Occipital lobe (tissue), 3 donors: ENCODE measurements at places on chromosomes 7 and 10. TPM values are rescaled to one million over a fixed set of nuclear protein-coding genes. Genes with fewer than 3 reads are reported as not detected.

ZNF138 gene
- total RNA-seq = 65.0 TPM

DNA sequence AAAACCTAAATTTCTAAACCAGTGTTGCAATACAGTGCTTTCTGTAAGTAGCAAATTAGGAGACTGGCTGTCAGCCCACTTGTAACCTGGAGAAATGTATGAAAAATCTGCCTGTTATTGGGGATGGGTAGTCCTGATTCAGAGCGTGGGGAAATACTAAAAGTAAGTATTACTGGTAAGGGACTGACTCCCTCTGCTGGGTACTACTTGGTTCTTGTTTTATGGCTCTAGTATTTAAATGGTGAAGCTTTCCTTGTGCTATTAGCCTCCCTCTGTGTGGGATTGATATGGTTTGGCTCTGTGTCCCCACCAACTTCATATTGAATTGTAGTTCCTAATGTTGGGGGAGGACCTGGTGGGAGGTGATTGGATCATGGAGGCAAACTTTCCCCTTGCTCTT is 886.1 kb downstream of the SORCS1 start:
- DNase-seq = no peak

PPRC1 gene
- 8.4 TPM for total RNA-seq

DNA sequence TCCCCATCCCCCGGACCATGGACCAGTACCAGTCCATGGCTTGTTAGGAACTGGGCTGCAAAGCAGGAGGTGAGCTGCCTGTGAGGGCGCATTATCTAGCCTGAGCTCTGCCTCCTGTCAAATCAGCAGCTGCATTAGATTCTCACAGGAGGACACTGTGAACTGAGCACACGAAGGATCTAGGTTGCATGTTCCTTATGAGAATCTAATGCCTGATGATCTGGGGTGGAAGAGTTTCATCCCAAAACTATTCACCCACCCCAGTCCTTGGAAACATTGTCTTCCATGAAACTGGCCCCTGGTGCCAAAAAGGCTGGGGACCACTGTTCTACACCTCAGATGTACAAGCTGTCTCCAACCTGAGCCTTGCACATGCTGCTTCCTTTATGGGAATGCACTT is 24.1 kb upstream of the JMJD1C start:
- no peak for DNase-seq

SLC12A9 gene
- total RNA-seq = 30.1 TPM

- DNase-seq = no peak
Observed at GRCh38 chr7:36011588-36011965, 141.5 kb upstream of the EEPD1 start.

GRCh38 chr10:86758189-86759072 is 2.0 kb downstream of the BMPR1A start:
- no peak for DNase-seq

DNA sequence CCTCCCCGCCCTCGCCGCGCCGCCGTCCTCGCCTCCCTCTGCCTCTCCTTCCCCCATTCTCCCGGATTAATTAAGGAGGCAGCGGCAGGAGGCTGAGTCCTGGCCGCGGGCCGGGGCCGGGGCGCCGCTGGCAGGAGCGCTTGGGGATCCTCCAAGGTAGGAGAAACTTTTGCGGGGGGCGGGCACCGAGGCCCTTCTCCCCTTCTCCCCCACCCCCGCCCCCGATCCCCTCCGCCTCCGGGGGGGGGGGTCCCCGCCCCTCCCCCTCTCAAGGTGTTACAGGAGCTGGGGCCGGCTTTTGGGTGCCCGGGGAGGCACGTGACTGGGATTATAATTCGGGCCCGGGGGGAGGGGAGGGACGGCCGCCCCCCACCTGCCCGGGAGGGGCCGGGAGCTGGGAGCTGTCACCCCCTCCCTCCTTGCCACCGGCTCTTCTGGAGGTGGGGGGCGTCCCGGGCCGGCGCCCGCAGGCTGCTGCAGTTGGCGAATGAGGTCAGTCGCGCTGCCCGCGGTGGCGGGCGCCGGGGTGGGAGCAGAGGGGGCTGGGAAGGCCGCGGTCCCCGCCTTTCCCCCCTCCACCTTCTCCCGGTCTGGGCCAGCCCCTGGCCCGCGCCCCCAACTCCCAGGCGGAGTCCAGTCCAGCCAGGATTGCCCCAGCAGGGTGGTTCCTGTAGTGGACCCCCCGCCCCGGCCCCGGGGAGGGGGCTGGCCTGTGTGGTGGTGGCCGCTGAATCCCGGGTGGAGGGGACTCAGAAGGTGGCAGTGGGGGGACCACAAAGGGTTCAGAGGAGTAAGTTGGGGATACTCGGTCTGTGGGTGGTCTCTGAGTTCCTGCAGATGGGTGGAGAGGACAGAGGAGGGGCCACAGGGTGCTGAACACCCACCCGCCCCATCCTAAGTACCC is 567 bp downstream of the GTF2IRD1 start:
- DNase-seq = no peak

GRCh38 chr7:155856656-155857055 is 44.4 kb upstream of the SHH start:
- DNase-seq = no peak

RNF32 gene
- total RNA-seq = 2.2 TPM

DNA sequence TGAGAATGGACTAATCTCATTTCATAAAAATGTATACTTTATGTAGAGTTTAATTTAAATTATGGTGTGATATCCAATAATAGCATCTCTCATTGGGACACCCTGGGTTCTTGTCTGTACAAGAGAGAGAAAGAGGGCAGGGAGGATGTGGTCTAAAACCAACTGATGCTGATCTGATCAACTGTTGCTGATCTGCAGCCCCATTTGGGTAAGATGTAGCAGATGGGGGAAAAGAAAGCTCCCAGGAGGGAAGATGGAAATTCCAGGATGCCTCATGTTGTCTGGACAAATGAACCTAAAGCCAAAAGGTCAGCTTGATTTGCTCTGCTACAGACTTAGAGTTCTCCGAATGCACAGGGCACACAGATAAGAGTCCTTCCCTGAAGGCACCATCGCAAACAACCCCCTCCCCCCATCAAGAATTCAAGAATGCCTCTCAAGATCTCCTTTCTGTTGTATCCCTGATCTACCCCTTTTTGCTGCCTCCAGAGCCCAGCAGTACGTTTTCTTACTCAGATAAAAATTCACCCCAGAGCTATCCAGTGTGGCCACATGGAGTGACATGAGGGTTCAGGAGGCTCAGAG is 171.4 kb upstream of the INHBA start:
- DNase-seq = no peak

ARPC1A gene
- 72.1 TPM for total RNA-seq

DNA sequence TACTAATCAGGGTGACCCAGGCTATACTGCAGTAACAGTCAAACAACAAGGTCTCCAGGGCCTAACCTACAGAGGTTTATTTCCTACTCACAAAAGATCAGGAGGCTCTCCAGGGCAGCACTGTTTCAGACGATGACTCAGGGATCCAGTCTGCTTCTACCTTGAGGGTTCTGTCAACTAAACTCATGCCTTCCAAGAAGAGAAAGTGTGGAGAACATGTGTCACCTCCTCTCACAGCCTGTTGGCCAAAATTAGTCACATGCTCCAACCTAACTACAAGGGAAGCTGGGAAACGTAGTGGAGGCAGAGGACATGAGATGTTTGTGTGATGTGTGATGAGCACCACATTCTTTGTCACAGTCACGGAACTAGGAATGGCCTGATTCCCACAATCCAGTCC is 14.7 kb upstream of the INA start:
- DNase-seq = no peak

DNA sequence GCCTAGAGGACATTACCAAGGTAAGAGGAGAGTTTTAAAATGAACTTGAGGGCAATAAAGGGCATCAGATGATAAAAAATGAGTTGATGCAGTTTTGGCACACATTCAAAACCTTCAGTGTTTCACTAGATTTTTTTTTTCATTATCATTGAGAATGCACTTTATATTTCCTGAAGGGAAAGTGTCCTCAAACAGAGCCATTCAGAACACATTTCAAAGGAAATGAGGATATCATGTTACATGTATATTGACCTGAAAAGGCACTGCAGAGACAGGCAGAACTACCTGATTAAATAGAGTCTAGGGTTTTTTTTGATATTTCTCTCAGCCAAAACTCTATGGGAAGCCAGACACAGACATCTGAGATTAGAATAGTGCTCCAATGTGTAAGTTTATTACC is 454.0 kb downstream of the NEBL start:
- DNase-seq = no peak

- DNase-seq = no peak
Observed at GRCh38 chr10:31622978-31623377, 304.0 kb downstream of the ZEB1 start.

- no peak for DNase-seq
Observed at GRCh38 chr7:133040178-133040577, 41.7 kb downstream of the CHCHD3 start.

MRLN gene
- not detected for total RNA-seq

HMX2 gene
- not detected for total RNA-seq

- DNase-seq = no peak
Observed at GRCh38 chr7:124413029-124413428, 352.6 kb downstream of the GPR37 start.

- no peak for DNase-seq
Observed at GRCh38 chr10:75091146-75091545, 20.3 kb upstream of the SAMD8 start.

GRCh38 chr10:60525716-60526585 is 136.3 kb upstream of the ANK3 start:
- no peak for DNase-seq

DNA sequence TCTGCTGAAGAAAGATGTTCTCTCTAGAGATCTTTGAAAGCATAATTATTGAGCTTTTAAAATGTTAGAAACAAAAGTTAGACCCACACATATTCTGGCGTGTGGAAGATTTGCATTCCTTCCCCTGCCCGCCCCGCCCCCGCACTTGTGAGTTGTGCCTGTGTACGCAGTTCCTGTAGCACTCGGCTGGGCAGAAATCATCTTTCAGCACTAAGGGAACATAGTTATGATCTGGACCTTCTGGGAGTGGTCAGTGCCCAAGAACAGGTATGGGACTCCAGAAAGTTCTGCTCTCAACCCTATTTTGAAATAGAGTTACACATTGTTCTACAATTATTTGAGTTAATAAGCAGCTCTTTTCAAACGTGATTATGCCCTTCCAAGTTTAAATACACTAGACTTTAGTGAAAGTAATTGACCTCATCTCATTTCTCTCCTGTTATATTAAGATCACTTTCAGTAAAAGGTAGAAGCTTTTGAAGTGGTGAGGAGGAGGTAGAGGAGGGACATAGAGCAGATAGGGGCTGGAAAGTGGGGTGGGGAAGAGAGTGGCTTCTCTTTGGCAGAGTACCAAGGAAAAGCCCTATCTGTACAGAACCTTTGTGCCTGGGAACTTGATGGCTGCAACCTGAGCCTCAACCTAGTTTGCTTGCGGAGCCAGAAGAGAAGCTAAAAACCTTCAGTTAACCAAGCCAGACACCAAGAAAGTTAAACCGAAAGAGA is 5.7 kb downstream of the BLVRA start:
- DNase-seq = no peak

AKR1E2 gene
- 49.0 TPM for total RNA-seq

GRCh38 chr7:159198016-159198724 is 53.5 kb upstream of the VIPR2 start:
- DNase-seq = no peak

SKIDA1 gene
- 9.4 TPM for total RNA-seq

- DNase-seq = no peak
Observed at GRCh38 chr7:763762-764161, 36.7 kb upstream of the PRKAR1B start.

TMEM176A gene
- total RNA-seq = 0.47 TPM

GRCh38 chr10:773562-774161 is 84.2 kb upstream of the DIP2C start:
- DNase-seq = no peak

GRCh38 chr7:114364151-114364550 is 50.5 kb upstream of the FOXP2 start:
- no peak for DNase-seq

DNA sequence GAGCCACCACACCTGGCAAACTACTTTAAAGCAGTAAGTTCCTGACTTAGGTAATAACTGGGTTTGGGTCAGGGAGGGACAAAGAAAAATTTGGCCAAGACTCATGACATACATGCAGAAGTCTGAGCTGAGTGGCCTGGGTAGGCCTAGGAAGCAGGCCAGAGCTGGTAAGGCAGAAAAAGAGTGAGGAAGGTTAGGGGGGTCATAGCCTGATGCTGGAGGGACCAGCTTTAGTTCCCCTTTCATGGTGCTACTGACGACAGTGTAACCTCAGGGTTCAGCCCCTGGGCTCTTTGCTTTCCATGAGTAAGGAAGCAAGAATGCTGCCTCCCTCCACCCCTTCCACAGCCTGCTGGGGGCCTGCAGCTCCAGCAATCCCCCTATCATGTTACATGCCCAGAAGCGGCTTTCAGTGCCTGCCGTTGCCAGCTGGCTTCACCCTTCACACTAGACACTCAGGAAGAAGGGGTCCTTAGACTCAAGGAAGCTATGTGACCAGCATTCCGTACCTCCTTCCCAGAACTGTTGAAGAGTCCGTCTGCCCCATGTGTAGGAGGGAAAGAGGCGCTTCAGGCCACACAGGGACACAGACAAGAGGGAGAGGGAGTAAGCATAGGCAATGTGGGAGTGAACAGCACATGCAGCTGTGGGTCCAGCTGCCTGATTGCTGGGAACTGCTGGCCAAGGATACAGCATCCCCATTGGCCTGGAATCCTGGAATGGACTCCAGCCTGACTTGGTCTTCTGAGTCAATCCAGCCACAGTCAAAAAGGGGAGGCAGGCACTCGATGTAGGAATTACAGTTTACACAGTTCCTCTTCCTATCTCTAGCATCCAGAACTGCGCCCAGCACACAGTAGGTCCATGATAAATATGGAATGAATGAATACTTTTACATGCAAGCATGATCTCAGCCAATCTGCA is 4.1 kb upstream of the PLAU start:
- no peak for DNase-seq

DNA sequence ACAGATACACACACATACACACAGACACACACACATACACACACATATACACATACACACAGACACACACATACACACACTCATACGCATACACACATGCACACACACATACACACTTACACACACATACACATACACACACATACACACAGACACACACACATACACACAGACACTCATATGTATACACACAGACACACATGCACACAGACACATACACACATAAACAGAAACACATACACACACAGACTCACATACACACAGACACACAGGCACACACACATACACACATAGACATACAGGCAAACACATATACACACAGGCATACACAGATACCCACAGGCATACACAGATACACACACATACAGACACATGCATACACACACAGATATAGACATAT is 143.9 kb upstream of the LYZL2 start:
- DNase-seq = no peak

DNA sequence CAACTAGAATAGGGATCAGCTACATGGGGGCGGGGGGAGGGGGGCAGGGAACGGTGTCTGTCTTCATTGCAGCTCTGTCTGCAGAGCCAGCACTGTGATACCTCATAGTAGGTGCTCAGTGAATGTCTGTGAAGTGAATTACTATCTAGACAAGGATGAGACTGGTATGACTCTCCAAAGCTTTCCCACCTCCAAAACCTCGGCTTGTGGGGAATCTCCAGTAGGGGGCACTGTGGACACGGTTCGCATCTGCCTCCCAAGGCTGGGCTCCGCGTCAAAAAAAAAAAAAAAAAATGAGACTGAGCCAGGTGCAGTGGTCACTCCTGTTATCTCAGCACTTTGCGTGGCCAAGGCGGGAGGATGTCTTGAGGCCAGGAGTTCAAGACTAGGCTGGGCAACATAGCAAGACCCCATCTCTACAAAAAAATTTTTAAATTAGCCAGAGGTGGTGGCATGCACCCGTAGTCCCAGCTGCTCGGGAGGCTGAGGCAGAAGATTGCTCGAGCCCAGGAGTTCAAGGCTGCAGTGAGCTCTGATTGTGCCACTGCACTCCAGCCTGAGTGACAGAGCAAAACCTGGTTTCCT is 9.6 kb downstream of the TRIM56 start:
- no peak for DNase-seq

FAM25G gene
- not detected for total RNA-seq
